ENCODE measurements at places on chromosomes 6 and 20. TPM values are rescaled to one million over a fixed set of nuclear protein-coding genes. Genes with fewer than 3 reads are reported as not detected.

Gene NHLRC1
- 3.2 TPM for total RNA-seq

Gene NFATC2
- 4.3 TPM for total RNA-seq

Gene ECT2L
- 0.06 TPM for total RNA-seq

Gene RAB23
- 18.8 TPM for total RNA-seq

Gene GJE1
- total RNA-seq = not detected

Gene OOEP
- not detected for total RNA-seq

Gene HMGCLL1
- 6.7 TPM for total RNA-seq

Gene ULBP2
- 2.3 TPM for total RNA-seq

Gene SLC22A16
- total RNA-seq = 1.2 TPM

Gene E2F1
- 6.0 TPM for total RNA-seq

Gene KIFC1
- total RNA-seq = 17.9 TPM

Gene SLC4A11
- total RNA-seq = 1.9 TPM

Gene CPNE5
- 14.2 TPM for total RNA-seq

Gene FKBP5
- total RNA-seq = 11.0 TPM

Gene CST1
- total RNA-seq = not detected

Gene CENPQ
- 3.9 TPM for total RNA-seq

Gene MAFB
- total RNA-seq = 47.9 TPM

Gene KCNK5
- 6.9 TPM for total RNA-seq

Gene DDO
- total RNA-seq = 2.7 TPM

Gene OCSTAMP
- total RNA-seq = not detected

Gene COX4I2
- 4.5 TPM for total RNA-seq

Gene NRN1
- 5.1 TPM for total RNA-seq
